ENCODE measurements at places on chromosomes 2 and 18.

DNA sequence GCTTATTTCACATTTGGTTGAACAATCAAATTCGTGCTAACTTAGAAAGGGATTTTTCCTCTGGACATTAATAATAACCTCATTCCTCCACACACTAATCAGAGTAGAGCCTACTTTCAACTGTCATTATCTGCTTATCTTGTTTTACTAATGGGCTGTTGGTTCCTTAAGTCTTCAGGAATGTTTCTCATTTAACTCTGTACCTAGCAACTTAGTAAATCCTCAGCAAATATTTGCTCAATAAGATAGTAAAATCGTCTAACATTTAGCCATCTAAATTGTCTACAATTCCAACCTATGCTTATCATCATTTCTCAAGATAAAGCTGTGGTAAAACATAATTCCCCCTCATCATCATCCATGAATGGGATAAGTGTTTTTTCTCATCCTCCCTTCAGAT is 98.1 kb downstream of the CDH2 start:
- DNase-seq: no peak

DNA sequence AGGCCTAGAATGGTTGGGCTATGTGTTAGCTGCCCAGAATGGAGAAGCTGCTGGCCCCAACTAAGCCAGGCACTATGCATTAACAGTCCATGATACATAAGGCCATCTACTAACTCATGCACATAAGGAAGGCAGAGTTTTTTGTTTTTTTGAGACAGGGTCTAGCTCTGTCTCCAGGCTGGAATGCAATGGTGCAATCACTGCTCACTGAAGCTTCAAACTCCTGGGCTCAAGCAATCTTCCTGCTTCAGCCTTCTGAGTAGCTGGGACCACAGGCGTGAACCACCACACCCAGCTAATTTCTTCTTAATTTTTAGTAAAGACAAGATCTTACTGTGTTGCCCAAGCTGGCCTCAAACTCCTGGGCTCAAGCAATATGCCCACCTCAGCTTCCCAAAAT is 37.6 kb downstream of the GPR45 start:
- no peak for DNase-seq

GRCh38 chr2:144366825-144367429 is 153.0 kb downstream of the ZEB2 start:
- DNase-seq: no peak

DNA sequence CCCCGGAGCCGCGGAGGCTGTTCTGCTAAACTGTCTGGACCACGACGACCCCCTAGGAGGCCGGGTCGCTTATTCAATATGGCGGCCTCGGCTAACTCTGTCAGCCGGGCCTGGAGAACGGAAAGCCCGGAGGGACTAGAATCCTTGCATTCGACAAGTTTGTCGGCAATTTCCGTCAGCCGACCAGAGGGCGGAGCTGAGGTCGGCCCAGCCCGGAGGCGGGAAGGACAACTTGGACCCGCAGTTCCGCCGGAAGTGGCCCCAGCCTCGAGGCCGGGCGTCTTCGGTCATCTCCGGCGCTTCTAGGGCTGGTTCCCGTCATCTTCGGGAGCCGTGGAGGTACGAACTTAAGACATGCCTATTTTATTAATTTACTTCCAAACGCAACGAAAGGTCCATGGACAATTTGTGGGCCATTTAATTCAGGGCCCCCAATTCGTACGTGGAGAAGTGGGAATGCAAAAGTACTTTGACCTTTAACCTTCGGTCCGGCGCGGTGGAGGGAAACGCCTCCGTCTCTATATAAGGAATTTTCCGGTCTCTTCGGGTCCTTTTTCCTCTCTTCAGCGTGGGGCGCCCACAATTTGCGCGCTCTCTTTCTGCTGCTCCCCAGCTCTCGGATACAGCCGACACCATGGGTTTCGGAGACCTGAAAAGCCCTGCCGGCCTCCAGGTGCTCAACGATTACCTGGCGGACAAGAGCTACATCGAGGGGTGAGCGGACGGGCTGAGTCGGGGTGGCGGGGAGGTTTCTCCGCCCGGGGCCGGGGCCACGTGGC is at the start of the genes EEF1B2 and NDUFS1:
Gene EEF1B2, plus strand, starts transcription at position 550 of the 779 bp plus-strand sequence. Its CDS starts 85 bp downstream, at position 635.
Gene NDUFS1, minus strand, starts transcription at position 99 of the 779 bp plus-strand sequence. CDS start 5,766 bp downstream, outside the sequence.
- DNase-seq: peak; percentile 97

DNA sequence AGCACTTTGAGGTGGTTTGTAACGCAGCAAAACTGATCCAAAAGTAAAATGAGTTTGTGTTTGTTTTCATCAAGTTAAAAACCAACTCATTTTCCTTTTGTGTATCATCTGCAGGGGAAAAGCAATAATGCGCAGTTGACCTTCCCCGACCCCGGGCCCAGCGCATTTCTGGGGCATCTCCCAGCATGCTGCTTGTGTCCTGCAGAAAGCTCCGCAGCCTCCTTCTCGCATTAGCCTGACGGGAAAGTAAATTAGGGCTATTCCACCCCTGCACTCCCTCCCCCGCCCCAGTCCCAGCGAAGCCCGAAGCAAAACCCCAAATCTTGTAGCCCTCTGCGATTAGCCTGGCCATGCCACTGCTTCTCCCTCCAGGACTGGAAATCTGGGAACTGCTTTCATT is 82.0 kb upstream of the PPM1B start:
- DNase-seq: no peak

DNA sequence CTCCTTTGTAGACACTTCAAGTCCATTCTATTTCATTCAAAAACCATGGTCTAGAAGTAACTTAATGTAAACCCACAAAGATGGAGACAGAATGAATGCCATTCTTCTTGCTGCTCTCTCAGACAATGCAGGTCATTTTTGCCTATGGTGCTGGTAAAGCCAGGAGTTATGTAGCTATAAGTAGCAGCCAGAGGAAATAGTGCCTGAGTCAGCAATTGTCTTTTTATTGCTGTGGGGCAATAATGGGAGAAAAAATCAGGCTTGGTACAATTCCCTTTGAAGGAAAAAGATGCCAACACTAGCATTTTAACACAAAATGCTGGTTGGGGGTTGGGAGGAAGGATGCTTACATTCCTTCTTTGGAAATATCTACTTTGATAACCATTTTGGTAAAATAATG is 43.5 kb downstream of the SCN1A start:
- no peak for DNase-seq

DNA sequence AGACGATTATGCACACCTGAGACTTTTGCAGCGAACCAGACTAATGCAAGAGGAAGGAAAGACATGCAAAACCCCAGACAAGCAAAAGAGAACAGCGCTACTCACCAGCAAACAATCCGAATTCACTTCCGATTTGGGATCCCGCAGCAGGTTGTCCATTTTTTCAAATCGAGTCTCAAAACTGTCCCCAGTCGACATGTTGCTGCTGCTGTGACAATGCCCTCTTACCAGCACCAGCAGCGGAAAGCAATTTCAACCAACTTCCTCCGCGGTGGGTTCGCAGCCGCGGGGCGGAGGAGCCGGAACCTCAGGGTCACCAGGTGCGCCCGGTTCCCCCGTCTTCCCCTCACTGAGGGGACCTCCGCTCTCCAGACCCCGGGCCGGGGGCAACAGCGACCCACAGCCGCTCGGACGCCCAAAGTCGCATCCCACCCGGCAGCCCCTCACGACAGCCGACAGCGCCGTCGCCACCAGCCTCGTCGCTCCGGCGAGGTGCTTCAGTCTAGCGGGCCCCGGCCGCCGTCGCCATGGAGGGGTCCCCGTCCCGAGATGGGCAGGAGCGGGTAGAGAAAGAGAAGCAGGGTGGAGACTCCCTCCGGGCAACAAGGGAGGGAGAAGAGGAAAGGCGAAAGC is 784 bp downstream of the ROCK1 start:
- no peak for DNase-seq

DNA sequence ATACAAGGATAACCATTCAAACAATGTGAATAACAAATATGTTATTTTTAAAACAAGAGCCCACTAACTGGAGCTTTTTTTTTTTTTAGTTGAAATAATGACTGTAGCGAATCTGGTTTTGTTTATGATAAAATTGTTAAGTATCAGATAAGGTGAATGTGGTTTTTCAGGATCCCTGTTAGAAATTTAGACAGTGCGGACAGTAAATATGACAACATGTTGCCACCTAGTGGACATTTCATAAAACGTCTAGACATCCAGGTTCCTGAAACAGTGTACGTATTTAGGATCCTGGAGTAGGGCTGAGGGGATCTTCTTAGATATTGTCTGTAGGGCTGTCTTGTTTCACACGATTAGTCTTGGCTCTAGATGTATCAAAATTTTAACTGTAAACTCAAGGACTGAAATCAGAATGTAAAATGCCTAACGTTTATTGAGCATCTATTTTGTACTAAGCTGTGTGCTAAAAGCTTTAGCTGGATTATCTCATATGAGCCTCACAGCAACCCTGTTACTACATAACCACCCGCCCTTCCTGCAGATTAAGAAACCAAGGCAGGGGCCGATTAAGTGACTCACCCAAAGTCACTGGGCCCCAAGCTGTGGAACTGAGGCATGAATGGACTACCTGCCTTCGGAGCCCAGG is 23.9 kb upstream of the CCDC68 start:
- peak; percentile 2 for DNase-seq

- no peak for DNase-seq
Measured at GRCh38 chr2:88658326-88658725, 31.1 kb upstream of the EIF2AK3 start.

DNA sequence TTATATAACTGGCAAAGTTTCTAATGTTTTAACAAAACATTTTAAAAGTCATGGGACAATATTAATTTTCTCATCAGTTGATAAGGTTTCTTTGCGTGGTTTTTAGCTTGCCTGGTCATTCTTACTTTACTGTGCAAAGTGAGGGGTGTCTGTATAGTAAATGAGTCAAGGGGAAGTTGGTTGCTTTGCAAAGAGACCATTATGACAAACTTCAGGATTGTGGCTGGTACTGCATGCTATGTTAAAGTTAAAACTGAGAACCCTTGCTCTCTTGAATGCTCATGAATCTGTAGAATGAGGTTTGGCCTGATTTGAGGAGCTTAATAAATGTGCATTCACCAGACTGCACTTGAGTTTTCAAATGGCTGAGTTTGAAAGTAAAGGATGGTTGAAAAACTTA is 47.0 kb downstream of the COL4A4 start:
- no peak for DNase-seq

DNA sequence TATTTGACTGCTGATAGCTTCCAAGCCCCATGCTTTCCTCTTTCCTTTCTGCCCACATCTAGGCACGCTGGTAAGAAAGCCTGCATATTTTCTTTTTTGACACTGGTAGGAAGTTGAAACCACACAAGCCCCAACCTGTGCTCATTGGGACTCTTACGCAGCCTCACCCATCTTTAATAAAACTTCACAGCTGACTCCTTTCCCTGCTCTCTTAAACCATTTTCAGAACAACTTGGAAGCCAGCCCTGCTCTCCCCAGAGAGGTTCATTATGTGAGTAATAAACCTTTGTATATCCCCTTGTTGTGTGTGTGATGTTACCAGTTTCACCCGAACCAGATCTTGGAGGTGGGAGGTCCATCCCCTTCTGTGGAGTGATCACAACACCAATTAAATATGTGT is 268.4 kb downstream of the GPD2 start:
- DNase-seq: no peak

- DNase-seq: no peak
Measured at GRCh38 chr2:158542577-158542976, 85.8 kb downstream of the PKP4 start.

DNA sequence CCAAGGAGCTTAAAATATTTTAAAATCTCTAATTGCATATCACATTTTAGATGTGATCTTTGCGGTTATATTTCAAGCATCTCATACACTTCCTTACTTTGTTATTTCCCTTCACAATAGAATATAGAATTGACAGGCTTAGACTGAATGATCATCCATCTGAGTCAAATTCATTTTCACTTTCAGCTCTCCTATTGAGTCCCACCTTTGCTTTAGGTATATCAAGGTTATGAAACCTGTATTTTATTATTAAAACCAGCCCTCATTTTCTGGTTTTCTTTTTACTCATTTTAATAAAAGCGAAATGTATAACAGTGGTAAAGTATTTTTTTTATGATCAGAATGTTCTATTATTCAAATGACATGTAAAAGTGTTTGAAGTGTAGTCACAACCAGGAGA is 162.9 kb upstream of the KYNU start:
- DNase-seq: no peak

DNA sequence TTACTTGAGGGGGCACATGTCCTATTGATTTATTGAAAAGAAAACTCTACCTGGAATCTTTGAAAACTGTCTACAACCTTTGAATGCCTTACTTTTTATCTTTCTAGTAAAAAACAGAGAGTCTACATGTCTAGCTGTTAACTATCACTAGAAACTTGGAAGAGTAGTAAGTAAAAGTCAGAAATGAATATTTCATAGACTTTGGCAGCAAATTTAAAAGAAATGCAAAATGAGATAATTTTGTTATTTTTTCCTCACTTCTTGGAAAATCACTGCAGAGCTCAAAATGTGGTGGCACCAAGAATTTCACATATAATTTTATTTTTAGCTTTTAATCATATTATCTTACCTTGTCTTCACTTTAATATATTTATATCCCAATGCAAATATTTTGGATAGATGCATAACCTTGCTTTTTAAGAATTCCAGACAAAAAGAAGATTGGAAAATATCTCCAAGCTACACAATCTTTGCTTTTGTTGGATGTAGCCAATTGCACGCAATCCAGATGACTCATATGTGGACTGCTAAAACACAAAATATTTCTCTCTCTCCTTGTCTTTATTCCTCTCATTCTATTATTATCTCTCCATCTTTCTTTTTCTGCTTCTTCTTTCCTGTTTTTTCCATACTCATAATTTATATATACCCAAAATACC is 92.2 kb upstream of the DSEL start:
- no peak for DNase-seq

GRCh38 chr2:153584244-153584643 is 105.7 kb upstream of the RPRM start:
- no peak for DNase-seq
